NCI-H1694 treated with DMSO at 0.1 percent for 48 hours (cell line): ENCODE measurements at places on chromosomes 12 and 14.

DNA sequence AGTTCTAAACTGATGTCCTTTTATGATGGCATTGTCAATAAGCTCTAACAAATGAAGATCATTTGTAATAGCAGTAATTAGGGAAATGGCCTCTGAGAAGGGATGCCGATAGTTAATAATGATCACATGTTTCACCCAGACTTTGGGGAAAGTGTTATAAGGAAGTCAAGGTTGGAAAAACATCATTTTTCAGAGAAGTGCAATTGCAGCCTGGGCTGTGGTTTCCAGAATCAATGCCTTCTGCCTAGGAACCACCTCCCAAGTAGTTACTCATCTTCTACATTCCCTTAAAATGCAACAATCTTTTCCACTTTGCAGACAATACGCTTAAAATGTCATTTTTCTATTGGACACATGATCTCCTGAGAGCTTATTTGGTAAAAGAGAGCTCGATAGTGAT, 879 bp downstream of the EDDM3A start:
- DNase-seq = no peak

GRCh38 chr12:93772003-93772700, 95.0 kb downstream of the CRADD start:
- DNase-seq = no peak

DNA sequence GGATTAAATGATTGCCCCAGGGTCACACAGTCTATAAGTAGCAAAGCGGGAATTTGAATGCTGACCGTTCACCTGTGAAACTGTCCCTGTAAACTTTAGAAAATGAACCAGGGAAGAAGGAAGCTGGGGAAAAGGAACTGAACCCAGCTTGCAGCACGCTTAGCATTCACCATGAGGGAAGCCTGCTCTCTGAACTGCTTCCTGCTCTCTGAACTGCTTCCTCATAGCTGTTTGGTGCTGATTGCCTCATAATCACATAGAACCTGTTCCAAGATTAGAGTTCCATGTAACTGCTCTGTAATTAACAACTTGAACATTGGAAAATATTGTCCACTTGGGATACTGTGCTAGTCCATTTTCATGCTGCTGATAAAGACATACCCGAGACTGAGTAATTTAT, 1504.8 kb upstream of the TMEM132C start:
- DNase-seq = no peak

- no peak for DNase-seq
These were observed 36.6 kb downstream of the CRADD start for GRCh38 chr12:93713800-93714199.

- no peak for DNase-seq
These were observed 24.5 kb downstream of the GNPTAB start for GRCh38 chr12:101806265-101806664.

- peak; percentile 97 for DNase-seq
These were observed 66.1 kb downstream of the CHGA start for GRCh38 chr14:92988786-92989755.

- DNase-seq = no peak
These were observed 4.1 kb upstream of the ATP2B1 start for GRCh38 chr12:89712706-89713105.

DNA sequence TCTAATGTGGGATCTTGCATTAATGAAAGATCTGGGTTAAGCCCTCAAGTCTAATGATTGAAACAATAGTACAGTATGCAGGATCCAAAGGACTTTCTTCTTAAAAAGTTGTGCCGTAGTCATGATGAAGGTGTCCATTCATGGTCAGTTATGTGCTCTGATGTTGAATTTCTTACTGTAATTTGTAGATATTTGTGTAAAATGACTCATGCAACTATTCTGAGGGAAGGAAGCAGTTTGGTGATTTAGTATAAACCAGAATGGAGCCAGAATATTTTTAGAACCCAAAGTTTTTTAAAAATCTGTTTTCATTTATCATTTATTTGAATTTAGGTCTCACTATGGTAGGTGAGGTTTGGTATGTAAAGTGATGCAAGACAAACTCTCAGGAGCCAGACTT, 151.2 kb downstream of the AKAP6 start:
- no peak for DNase-seq

DNA sequence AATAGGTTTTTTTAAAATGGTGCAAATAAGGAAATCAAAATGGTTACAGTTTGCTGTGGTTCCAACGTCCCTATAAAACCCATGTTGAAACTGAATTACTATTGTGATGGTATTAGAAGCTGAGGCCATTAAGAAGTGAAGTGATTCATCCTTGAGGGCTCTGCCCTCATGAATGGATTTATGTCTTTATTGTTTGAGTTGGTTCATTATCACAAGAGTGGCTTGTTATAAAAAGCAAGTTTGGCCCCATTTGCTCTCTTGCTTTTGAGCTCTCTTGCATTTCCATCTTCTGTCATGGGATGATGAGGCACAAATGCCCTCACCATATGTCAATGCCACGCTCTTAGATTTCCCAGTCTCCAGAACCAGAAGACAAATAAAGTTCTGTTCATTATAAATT, 62.3 kb downstream of the PRKD1 start:
- peak; percentile 46 for DNase-seq

GRCh38 chr12:124736115-124737039, 127.3 kb downstream of the SCARB1 start:
- DNase-seq = no peak

GRCh38 chr12:23950210-23950774, 822 bp upstream of the SOX5 start:
- peak; percentile 61 for DNase-seq

DNA sequence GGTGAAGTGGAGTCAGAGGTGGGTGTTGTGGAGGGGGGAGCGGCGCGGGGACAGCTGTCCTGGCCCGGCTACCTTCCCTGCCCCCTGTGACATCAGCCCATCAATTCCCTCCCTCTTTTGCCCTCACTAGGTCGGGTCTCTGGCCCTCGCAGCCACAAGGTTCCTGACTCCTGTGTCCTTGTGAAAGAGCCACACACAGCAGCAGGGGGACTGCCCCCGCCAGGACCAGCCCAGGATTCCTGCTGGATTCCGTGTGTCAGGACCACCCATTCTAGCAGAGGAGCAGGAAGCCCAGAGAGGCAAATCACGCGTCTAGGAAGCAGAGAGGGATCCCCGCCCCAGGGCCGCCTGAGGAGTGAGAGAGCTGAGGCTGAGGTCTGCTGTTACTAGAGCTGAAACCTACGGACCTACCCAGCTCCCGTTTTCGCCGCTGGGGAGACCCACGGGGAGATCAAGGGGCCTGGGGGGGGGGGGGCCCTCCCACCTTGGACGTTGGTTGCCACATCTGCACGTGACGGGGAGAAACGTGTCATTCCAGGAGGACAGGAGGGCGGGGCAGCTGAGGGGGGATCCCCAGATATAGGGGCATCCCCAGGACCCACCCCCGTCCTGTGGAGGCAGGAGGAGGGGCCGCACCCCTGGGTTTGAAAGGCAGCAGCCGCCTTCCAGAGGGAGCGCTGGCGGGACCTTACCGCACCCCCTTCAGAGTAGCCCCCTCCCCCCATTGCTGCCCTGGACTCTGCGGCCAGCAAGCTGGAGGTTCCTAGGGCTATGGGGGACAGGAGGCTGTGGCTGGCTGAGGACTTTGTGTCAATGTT, 12.5 kb upstream of the INF2 start:
- DNase-seq = no peak

DNA sequence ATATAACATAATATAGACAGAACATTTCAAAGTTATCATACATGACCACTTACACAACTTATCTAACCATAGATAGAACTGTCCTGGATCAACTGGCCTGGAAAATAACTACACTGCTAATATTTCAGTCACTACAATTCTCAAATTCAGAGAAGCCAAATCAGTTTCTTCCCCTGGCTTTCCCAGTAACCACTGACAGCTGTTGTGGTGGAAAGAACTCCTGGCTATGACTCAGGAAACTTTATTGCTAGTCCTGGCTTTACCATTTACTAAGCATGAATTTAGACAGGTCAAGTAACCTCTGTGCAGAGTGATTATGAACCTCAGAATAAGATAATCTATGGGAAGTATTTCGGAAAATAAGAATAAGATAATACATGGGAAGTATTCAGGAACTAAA, 244.9 kb upstream of the DIO2 start:
- DNase-seq = no peak
